CD8-positive, alpha-beta T cell (primary cell): ENCODE measurements at places on chromosomes 6 and 20.

- DNase-seq = no peak
Measured at GRCh38 chr20:36340593-36340990, 34.5 kb downstream of the DLGAP4 start.

GRCh38 chr6:57267586-57268293 lies 45.6 kb upstream of the RAB23 start:
- peak; percentile 6 for DNase-seq

- DNase-seq = no peak
Measured at GRCh38 chr20:44171775-44172571, 15.0 kb downstream of the JPH2 start.

DNA sequence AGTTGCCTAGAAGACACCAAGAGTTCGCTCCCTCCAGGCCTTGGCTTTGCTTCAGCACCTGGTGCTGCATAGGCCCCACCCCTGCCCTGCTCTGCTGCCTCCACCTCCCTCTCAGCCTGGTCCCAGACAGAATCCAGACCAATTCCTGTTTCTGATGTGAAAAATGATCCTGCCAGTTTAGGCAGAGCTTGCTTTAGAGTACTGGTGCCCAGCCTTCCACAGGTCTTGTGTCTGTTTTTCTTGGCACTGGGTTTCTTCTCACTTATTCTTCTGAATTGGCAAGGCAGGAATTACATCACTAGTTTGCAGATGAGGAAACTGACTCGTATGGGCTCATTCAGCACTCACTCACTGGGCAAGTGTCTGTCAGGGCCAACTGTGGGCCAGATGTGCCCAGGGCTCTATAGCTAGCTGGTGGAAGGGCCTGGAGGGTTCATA lies 53.0 kb downstream of the HLA-A start:
- DNase-seq = no peak

DNA sequence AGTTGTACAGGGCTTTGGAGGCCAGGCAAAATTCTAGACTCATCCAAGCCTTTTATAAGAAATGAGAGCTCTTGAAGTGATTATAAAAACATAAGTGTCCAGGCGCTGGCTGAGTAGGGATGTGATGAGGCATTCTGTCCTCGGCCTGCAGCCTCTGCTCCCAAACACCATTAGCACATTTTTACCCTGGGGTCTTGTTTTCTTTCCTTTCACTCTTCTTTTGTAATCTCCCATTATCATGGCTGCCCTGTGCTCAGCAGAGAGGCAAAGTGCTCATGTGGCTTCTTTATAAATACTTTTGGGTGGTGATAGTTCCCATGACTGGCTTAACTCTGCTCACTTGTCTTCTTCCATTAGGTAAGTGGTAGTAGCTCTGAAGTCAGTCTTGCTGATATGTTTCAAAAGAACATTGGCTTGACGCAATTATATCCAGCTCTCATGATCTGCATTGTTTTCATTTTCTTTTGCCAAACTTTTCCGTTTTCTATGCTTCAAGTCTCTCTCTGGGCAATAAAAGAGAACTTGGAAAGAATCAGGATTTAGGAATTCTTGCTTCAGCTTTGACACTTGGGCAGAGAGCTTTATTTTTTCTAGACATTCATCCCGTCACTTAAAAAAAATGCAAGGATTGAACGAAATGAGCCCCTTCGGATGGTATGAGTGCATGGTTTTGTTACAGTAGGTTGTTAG lies 61.1 kb downstream of the CAP2 start:
- no peak for DNase-seq
